ENCODE measurements at places on chromosomes 2 and 18.

- DNase-seq, result no peak
Measured at GRCh38 chr2:57698392-57698791, 348.2 kb upstream of the VRK2 start.

DNA sequence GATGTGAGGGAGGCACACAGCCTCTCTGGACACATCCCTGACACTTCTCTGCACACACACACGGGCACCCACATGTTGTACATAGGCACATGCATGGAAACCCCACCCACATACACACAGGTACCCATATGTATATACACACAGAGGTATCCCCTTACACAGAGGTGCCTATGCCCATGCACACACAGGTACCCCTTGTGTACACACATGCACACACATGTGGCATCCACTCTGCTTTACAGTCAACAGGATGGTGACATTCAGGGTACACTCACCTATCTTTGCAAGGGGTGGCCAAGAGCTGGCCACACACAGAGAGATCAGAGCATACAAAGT lies 59.5 kb downstream of the FAM168B start:
- no peak for DNase-seq

DNA sequence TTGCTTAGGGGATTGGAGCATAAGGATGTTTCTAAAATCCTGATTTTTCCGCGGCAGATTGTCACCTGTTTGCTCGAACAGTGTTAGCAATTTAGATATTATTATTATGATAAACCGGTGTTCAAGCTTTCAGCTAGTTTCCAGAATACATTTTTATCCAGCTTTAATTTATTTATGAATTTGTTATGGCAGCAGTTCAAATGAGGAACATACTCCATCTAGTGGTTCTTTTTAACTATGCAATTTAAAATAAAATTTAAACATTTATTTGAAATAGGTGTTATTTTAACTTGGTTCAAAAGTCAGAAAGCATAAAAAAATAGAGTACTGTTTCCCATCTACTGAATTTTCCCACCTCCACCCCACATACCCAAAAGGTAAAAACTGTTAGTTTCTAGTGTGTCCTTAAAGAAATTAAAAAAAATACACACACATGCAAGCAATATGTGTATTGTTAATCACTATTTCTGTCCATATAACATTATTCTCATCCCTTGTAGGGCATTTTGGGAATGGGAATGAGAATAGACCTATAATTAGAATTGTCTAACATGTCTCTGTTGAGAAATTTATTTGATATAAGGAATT lies 23.2 kb downstream of the ACOXL start:
- DNase-seq, result no peak

DNA sequence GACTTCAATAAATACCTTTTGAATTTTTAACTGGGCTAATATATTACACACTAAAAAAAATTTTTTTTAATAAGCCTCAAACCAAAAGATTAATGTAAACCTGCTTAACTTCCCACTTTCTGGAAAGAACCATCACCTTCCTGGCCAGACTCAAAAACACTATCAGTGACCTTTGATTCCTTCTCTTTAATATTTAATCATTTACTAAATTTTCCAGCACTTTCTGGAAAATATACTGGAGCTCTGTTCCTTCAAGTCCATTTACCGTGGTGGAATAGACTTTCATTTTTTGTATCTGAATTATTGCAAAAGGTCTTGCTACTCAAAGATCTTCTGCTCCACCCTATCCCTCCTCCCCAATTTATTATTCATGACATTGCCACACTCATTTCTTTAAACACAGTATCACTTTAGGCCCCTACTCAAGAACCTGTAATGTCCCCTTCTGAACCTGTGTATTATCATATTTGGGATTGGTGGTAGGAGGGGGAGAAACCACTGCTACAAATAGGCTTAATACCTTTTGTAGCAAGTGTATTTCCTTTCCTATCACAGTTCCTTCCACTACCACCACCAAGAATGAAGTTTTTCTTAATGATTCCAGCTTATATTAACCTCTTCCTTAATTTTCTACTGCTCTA lies 7.4 kb downstream of the PPP4R3B start:
- DNase-seq, result no peak

DNA sequence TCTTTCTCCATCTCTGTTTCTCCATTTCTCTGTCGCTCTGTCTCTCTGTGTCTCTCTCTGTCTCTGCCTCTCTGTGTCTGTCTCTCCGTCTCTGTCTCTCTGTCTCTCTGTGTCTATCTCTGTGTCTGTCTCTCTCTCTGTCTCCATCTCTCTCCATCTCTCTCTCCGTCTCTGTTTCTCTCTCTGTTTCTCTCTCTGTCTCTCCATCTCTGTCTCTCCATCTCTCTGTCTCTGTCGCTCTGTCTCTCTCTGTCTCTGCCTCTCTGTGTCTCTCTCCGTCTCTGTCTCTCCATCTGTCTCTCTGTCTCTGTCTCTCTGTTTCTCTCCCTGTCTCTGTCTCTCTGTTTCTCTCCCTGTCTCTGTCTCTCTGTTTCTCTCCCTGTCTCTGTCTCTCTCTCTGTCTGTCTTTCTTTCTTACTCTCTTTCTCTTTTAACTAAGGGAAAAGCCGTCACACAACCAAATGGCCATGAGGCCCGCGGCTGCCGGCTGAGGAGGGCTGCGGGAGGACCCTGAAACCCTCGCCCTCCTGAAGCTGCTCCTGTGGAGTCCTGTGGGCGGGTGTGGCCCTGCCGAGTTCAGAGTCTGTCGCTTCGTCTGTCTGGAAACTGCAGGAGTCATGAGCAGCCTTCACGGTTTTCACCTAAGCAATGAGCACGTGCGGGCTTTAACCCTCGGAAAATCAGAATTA lies 29.3 kb downstream of the NFATC1 start:
- DNase-seq, result no peak

- no peak for DNase-seq
Measured at GRCh38 chr2:162747974-162748373, 90.6 kb downstream of the KCNH7 start.

DNA sequence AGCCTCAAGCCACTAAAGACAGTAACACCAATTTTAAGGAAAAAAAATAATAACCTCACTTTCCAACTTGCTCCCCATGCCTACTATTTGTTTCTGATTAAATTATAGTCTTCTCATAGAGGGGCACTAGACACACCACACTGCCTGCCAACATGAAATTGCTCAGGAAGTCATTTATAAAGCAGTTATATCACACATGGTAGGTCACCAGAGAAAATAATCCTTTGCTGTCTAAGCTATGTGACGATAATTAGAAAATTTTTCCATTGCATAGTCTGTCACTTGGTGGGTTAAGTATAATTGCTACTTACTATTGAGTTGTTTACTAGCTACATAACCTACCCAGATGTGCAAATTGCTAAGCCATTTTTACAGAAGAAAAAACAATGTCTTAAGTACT lies 85.2 kb downstream of the INO80D start:
- DNase-seq, result no peak

GRCh38 chr18:13289481-13290205 lies 71.1 kb downstream of the LDLRAD4 start:
- no peak for DNase-seq

DNA sequence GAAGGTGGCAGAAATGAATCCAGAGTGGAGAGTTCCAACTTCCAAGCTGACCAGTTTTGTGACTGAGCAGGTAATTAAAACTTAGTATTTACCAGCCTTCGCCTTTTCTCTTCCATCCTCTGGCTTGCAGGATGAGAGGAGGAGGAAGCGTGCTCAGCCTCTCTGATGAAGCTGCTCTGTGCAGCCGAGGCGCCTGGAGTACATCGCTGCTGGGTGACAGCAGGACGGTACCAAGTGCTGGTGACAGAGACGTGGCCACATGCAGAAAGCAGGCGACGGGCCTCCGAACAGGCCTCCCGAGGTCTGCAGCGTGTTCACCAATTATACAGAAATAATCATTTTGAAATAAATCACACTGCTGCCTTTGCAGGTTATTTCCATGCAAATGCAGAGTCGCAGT lies 95.0 kb downstream of the MBP start:
- DNase-seq, result no peak

DNA sequence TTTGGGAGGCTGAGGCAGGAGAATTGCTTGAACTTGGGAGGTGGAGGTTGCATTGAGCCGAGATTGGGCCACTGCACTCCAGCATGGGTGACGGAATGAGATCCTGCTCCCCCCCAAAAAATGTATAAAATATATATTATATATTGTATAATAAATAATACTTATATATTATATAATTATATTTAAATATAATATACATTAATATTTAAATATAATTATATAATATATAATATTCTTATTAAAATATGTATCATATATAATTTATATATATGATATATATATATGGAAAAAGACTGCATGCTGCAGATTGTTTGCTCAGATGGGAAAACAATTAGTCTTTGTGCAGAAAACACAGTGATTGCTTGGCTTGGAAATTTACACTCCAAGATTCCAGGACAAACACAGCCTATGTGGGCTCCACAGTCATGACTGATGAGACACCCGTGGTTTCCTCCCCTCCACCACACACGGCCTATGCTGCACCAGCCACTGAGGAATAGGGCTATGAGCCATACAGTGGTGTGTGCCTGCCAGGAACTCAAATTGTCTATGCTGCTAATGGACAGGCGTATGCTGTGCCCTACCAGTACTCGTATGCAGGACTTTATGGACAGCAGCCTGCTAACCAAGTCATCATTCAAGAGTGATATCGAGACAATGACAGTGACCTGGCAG lies 30.0 kb downstream of the PMAIP1 start:
- DNase-seq, result no peak

DNA sequence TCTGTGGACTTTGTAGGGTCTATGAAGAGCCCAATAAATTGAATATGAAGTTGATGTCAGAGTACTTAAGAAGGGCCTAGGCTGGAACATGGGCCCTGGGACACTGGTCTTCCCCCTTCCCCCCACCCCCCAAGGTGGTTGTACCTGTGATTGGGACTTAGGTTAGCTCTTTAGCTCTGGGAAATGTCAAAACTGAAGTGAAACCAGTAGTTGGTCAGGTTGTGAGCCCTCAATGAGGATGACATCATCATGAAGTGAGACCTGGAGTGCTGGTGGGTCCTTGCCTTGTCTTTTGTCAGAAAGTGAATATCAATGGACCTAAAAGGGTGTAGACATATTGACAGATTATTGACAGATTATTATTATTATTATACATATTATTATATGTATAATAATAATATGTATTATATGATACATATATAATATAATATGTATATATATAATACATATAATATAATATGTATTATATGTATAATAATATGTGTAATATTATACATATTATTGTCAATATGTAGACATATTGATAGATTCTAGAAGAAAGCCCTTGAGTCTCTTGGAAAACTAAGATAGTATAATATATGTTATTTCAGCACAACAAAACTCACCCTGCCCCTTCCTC lies 5.4 kb downstream of the MARS2 start:
- DNase-seq, result peak; percentile 25

All from GM12892 (cell line).